T-cell (primary cell): ENCODE measurements at places on chromosomes 3 and 15.
A peak's percentile ranks its signal among the peaks of the same experiment; 100 is the strongest.

- DNase-seq = no peak
These were observed 20.3 kb upstream of the EPB42 start for GRCh38 chr15:43241100-43241499.

GRCh38 chr3:76043746-76044145 lies 258.4 kb upstream of the ZNF717 start:
- no peak for DNase-seq

GRCh38 chr15:58420579-58421043 lies 11.2 kb upstream of the LIPC start:
- no peak for DNase-seq

- no peak for DNase-seq
These were observed 50.0 kb upstream of the GSK3B start for GRCh38 chr3:120144267-120144666.

DNA sequence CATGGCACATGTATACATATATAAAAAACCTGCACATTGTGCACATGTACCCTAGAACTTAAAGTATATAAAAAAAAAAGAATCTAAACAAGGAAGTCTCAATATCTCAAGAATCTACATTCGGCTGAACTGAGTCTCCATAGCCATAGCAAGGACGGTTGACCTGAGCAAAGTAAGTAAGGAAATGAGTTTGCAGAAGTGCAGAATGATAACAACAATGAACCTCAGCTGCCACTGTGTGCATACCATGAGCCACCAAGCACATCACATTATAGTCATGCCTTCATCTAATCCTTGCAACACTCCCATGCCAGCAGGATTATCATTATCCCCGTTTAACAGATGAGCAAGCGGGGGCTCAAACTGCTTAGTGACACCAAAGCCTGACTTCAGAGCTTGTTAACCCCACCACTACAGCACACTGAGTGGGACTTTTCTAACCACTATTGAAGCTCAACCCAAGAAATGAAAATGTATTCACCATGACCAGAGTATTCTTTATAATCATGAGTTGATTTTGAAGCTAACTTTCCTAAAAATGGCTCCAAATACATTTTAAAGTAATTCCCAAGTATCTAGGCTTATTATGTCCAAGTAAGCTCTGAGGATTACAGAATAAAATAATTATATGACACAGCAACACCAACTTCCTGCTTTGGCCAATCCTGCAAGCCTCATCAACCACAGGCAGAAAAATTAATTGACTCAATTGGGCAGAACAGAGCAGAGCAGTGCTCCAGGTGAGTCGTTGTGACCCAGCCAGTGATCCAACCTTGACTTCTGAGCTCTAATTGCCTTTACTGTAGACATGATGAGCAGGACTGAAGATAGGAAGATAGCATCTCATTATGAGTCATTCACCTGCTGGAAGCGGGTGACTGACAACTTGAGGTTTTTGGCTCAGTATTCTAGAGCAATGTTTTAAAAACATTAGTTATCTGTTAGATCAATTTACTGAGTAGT lies 47.3 kb upstream of the IL12A start:
- no peak for DNase-seq

- no peak for DNase-seq
These were observed 39.8 kb downstream of the HCN4 start for GRCh38 chr15:73328981-73329380.

GRCh38 chr3:134607054-134608022 lies 43.5 kb downstream of the KY start:
- no peak for DNase-seq

GRCh38 chr3:40321818-40322217 lies 12.3 kb downstream of the EIF1B start:
- DNase-seq = no peak

DNA sequence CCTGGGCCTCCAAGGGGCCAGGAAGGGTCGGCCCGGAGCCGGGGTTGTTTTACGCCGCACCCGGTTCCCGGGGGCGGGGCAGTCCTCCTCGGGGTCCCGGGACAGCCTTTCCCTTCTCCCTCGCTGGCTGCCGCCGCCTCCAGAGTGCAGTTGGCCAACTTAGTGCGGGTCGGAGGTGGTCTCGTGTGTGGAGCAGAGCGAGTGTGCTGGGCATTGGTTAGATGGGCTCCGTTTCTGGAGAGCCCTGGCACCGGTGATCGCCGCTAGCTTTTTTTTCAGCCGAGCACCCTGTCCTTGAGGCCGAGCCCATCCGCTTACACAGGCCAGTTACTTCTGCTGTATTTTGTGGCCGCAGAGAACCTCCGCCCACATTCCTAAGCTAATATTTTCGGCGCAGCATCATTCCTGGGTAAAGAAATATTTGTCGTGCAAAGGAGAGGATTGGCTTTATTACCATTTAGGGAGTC lies 585 bp downstream of the KIF23 start:
- no peak for DNase-seq

- no peak for DNase-seq
These were observed 22.4 kb downstream of the ACSBG1 start for GRCh38 chr15:78212008-78212407.

DNA sequence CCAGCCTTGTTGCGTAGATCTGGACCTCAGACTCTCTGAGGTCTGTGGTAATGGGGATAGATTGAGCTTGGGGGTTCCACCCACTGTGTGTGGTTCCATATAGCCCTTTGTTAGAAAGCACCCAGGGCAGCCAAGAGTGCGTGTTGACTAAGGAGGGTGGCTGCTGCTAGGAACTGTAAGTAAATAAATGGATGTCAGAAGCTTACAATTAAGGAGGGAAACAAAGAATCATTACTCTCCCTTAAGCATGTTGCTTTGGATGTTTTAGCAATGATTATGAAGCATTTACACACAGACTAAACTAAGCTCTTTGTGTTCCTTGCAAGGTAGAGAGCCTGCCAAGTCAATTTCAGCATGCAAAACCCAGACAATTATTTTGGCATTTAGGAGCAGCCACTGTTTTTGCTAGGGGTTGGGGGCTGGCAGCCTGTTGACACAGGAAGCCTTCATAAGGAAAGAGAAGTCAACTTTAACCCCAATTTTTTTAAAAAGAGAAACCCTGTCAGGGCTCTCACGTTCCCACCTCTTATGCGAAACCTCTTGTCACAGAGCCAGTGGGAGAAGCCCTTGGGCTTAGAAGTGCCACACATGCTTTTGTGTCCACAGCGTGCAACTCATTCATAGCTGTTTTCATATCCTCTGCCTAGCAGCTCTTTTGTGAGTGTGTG lies 127.8 kb downstream of the CMSS1 start:
- DNase-seq = no peak

- DNase-seq = no peak
These were observed 794 bp downstream of the LRIG1 start for GRCh38 chr3:66499881-66500575.

DNA sequence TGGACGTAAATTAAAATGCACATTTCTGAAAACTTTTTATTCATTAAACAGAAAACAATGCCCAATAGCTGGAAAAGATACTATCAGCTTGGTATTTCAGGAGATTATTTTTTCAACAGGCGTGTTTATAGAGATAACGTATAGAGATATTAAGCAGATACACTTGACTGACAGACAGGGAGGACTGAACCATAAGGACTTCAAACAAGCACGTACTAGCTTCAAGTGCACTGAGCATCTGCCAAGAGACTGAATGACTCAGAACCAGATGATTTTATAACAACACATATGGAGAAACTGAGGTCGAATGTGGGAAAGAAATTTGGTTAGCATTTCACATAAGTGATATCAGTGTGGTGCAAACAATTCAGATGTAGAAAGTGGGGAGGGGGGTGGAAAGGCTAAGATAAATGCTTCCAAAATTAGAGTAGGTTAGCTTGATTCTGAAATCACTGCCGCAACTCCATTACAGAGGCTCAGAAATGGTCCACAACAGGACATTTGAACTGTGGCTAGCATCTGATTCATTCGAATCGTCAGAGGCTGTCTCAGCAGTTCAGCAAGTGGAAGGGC lies 103.5 kb downstream of the SEMA6D start:
- DNase-seq = no peak

- no peak for DNase-seq
These were observed 133.5 kb upstream of the ZPLD1 start for GRCh38 chr3:102301155-102301880.

GRCh38 chr3:126311338-126311978 lies 45.8 kb downstream of the KLF15 start:
- DNase-seq = no peak

GRCh38 chr3:145721273-145721805 lies 439.6 kb downstream of the PLOD2 start:
- DNase-seq = no peak

- no peak for DNase-seq
These were observed 141.2 kb downstream of the GMNC start for GRCh38 chr3:190721330-190721729.

DNA sequence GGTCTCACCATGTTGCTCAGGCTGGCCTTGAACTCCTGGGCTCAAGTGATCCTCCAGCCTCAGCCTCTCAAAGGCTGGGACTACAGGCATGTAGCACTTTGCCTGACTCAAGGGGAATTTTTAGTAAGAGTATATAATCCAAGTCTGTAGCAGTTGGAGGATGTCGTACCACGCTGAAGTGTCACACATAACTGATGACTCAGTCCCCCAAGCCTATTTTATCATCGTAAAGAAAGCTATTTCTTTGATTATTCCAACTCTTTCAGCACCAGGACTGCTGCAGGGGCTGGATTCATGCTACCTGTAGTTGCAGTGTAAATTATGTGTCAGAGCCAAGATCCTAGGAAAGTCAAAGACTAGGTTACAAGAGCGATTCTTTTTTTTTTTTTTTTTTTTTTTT lies 1.4 kb upstream of the PRKCI start:
- no peak for DNase-seq

- no peak for DNase-seq
These were observed 56.2 kb downstream of the SH3BP5 start for GRCh38 chr3:15276028-15276724.

GRCh38 chr15:94324835-94325767 lies 93.7 kb downstream of the MCTP2 start:
- DNase-seq = peak; percentile 41

- DNase-seq = no peak
These were observed 55.2 kb downstream of the MGLL start for GRCh38 chr3:127767126-127767525.

DNA sequence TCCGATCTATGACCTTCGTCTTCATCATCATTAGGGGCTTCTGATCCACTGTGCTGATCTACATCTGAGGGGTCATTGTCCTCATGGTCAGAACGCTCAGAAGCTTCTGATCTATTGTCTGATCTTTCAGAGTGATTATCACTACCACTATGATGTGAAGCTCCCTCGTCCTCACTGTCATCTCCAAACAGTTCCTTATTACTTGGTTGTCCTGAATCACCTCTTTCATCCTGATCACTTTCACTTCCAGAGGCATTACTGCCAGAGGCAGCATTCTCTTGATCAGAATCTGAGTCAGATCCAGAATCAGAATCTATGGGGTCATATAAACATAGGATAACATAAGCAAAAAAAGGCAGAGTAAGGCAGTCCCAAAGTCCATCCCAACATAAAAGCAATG lies 5.4 kb downstream of the LEO1 start:
- DNase-seq = no peak

GRCh38 chr15:20340931-20341661 lies 200.5 kb downstream of the GOLGA6L6 start:
- peak; percentile 55 for DNase-seq

DNA sequence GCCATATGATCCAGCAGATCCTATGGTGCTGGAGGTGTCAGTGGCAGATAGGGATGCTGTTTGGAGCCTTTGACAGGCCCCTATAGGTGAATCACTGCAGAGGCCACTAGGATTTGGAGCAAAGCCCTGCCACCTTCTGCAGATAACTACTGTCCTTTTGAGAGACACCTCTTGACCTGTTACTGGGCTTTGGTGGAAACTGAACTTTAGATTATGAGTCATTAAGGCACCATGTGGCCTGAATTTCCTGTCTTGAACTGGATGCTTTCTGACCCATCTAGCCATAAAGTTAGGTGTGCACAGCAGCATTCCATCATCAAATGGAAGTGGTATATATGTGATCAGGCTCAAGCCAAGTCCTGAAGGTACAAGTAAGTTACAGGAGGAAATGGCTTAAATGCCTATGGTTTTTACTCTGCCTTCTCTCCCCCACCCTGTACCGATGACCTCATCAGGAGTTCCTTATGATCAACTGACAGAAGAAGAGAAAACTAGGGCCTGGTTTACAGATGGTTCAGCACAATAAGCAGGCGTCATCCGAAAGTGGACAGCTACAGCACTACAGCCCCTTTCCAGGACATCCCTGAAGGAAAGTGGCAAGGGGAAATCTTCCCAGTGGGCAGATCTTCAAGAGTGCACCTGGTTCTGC lies 565.6 kb upstream of the AGTR1 start:
- no peak for DNase-seq

- DNase-seq = no peak
These were observed 9.5 kb downstream of the H1-8 start for GRCh38 chr3:129552287-129553050.
